ENCODE measurements at places on chromosomes 3 and 15. TPM values are rescaled to one million over a fixed set of nuclear protein-coding genes. Genes with fewer than 3 reads are reported as not detected.

The SGO1 gene
- 0.05 TPM for total RNA-seq

The GORASP1 gene
- total RNA-seq: 56.9 TPM

The FGF7 gene
- 39.2 TPM for total RNA-seq

The SHC4 gene
- 2.9 TPM for total RNA-seq

The LTK gene
- total RNA-seq: 6.4 TPM

The CADPS gene
- not detected for total RNA-seq

The POLQ gene
- 0.16 TPM for total RNA-seq

The PEX5L gene
- total RNA-seq: 0.53 TPM

The GOLGA8G gene
- total RNA-seq: not detected

The SLC9C1 gene
- total RNA-seq: not detected
